ENCODE measurements at places on chromosomes 2 and 18.

- DNase-seq, result no peak
These were observed 287.4 kb upstream of the HDAC4 start for GRCh38 chr2:239688122-239688681.

- DNase-seq, result no peak
These were observed 84.8 kb upstream of the ID2 start for GRCh38 chr2:8597094-8597493.

GRCh38 chr2:214881647-214882202 is 72.2 kb upstream of the BARD1 start:
- DNase-seq, result no peak

DNA sequence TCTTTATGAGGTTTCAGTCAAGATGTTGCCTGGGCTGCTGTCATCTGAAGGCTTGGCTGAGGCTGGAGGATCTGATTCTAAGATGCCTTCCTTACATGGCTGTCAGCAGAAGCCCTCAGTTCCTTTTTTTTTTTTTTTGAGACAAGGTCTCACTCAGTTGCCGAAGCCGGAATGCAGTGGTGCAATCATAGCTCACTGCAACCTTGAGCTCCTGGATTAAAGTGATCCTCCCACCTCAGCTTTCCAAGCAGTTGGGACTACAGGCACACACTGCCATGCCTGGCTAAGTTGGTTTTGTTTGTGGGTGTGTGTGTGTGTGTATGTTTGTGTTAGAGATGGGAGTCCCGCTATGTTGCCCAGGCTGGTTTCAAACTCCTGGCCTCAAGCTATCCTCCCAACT is 13.1 kb upstream of the SLC35F5 start:
- no peak for DNase-seq

GRCh38 chr2:86566158-86566820 is 3.0 kb upstream of the CHMP3 start:
- no peak for DNase-seq

GRCh38 chr2:134459706-134460406 is 206.0 kb downstream of the MGAT5 start:
- DNase-seq, result no peak

DNA sequence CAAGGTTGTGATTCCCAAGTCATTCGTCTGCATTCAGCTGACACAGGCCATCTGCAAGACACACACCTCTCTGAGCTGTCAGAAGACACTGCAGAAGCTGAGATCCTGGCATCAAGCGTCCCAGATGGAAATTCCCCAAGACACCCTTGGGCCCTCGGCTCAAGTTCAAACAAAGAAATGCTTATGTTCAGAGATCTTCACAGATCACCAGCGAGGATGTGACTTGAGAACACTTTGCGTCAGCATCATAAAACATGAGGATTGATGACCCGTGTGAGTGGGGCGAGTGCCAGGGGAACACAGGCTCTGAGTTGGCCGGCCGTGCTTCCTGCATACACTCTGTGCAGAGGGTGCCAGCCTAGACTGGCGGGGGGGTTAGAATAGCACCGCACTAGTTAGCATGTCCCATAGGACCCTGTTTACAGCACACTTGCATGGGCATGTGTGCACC is 36.8 kb downstream of the KCNIP3 start:
- no peak for DNase-seq

DNA sequence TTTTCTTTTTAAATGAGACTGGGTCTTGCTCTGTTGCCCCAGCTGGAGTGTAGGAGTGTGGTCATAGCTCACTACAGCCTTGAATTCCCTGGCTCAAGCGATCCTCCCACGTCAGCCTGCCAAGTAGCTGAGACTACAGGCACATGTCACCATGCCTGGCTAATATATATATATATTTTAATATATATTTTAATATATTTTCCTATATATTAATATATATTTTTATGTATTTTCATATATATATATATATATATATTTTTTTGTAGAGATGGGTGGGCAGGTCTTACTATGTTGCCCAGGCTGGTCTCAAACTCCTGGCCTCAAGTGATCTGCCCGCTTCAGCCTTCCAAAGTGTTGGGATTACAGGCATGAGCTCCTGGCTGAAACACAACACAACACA is 144.5 kb upstream of the GATA6 start:
- no peak for DNase-seq

DNA sequence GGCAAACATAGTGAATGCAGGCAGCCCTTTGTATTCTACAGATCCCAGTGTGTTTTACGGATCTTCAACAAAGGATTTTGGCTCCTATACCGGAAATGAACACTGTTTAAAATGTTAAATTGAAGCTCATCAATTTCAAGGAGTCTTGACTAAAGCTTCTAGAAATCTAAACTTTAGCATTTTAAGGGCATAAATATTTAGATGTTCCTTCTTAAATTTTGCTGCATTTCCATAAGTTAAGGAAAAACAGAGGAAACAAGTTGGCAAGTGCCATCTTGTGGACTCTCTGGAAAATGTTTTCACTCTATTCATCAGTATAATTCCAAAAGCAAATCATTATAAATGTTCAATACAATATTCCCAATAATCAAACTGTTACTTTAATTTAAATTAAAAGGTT is 19.6 kb downstream of the CHN1 start:
- DNase-seq, result no peak

GRCh38 chr2:172552547-172553291 is 3.2 kb upstream of the PDK1 start:
- no peak for DNase-seq

DNA sequence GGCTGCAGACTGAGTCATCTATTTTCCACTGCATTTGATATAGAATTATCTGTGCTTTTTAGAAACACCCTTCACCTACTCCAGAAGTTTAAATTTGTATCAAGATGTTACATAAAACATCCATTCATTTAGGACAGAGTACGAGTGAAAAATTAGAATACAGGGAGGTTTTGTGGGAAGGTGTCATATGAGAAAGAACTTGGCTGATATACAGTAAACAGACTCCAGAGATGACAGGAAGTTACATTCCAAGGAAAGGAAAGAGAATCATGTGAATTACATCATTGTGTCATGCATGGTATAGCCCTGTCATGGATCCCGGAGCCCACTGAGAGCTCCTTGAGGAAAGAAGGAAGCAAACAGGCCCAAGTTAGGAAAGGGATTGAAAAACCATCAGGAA is 341.5 kb upstream of the PKDCC start:
- DNase-seq, result no peak

- DNase-seq, result no peak
These were observed 17.9 kb upstream of the GMCL1 start for GRCh38 chr2:69811591-69811990.

Measured in activated CD8-positive, alpha-beta memory T cell treated with anti-CD3 and anti-CD28 coated beads, Interleukin-2, amount 50 U/mL, for 4 hours (primary cell).